COR-L47 (cell line): ENCODE measurements at places on chromosomes 7 and 10.

DNA sequence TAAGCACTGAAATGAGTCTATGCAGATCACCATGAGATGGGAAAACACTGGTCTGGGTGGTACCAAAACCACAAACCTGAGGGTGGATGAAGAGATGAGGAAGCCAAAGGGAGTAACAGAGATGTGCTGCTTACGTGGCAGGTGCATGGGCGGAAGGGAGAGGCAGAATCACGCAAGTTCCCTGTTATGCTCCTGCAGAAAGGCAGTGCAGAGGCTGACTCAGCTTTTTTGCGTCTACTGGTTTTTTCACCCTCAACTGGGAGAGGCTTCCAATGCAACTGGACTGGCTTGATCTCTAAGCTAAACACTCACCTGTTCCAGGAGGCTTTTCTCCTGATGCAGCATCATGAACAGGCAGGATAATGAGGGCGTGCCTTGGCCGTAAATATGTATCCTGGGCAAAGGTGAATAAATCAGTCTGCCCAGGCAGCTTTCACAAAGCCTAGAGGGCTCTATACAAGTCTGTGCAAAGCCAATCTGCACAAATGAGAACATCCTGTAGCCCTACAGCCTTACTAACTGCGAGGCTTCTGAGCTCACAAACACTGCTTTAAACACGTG lies 95.4 kb upstream of the AFAP1L2 start:
- DNase-seq: no peak

GRCh38 chr7:85612514-85612913 lies 425.7 kb upstream of the SEMA3D start:
- peak; percentile 60 for DNase-seq

DNA sequence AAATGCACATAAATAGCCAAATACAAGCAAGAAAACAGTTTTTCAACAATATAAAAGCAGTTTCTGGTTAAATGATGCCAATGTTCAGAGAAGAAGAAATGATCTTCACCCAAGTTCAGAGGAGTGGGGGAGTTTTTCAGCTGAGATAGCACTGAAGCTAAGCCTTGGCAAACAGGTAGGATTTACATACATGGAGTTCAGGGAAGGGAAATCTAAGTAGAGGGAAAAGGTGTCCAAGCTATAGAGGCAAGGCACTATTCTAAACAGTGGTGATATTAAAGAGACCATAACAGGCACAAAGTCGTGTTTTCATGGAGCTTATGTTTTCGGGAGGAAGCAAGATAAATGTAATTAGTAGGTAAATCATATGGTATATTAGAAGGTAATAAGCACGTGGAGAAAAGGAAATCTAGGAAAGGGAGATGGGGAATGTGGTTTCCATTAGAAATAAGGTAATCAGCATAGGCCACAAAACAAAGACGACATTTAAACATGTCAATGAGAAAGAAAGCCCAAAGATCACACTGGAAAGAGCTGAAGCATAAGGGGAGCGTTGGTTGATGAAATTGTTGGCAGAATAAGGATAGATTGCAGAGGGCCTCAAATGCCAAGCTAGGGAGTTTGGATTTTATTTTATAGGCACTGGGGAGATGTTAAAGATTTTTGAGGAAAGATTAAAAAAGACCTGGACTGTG lies 704.3 kb downstream of the MAGI2 start:
- DNase-seq: no peak

- DNase-seq: no peak
Measured at GRCh38 chr10:67171970-67172369, 246.1 kb downstream of the LRRTM3 start.

- no peak for DNase-seq
Measured at GRCh38 chr10:132685921-132686680, 99.8 kb downstream of the NKX6-2 start.

GRCh38 chr7:51160990-51161615 lies 155.5 kb downstream of the COBL start:
- DNase-seq: peak; percentile 52

GRCh38 chr7:106248600-106248999 lies 36.2 kb downstream of the NAMPT start:
- no peak for DNase-seq
